ENCODE measurements at places on chromosomes 11 and 22.

GRCh38 chr11:29027436-29027835 lies 919.2 kb downstream of the METTL15 start:
- DNase-seq = no peak

GRCh38 chr11:64564947-64565889 lies 25.8 kb upstream of the SLC22A12 start:
- no peak for DNase-seq

DNA sequence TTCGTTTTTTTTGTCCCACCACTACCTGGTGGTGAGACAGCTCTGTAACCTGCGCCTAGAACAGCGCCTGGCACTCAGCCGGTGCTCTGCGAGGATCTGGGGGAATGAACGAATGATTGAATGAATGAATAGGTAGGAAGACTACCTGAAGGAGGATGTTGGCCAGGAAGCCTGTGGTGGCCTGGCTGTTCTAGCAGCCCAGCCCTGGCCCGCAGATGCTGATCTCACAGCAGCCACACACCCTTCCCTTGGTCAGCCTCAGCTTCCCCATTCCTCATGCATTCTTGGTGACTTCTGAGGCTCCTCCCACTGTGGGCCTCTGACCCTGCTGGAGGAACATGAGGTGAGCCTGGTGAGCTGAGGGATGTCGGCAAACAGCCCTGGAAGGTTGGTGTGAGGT lies 3.7 kb downstream of the TRPM5 start:
- no peak for DNase-seq

GRCh38 chr11:115539844-115540243 lies 35.6 kb upstream of the CADM1 start:
- DNase-seq = no peak

GRCh38 chr11:75078233-75078632 lies 18.4 kb downstream of the OR2AT4 start:
- DNase-seq = no peak

DNA sequence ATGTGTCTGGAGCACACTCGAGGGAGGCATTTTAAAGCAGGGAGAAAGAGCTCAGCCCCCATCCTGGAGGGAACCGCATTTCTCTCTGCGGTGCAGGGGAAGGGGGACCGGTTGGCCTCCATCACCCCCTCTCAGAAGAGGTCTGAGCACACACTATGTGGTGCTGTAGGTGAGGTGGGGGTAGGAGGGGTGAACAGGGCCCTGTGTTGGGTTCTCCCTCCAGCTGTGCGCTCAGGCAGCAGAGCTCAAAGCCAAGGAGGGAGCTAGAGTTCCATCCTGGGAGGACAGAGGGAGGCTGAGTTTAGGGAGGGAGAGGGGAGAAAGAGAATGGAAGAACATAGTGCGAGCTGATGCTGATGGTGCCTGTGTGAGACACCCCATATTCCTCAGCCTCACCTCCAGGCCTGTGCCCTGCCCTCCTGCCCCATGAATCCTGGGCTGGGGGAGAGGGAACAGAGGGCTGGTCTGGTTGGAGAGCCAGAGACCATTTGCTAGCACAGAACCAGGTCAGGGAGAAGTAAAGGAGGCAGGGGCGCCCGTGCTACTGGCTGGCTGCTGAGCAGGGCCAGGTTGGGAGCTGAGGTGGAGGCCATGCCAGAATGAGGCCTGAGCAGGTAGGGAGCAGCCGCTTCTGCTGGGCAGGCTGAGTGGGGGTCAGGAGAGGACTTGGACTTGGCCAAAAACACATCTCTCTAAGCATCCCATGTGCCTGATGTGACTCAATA lies 43.7 kb downstream of the ALX4 start:
- no peak for DNase-seq

- DNase-seq = no peak
Observed at GRCh38 chr11:3220101-3220500, 1.5 kb upstream of the MRGPRG start.

DNA sequence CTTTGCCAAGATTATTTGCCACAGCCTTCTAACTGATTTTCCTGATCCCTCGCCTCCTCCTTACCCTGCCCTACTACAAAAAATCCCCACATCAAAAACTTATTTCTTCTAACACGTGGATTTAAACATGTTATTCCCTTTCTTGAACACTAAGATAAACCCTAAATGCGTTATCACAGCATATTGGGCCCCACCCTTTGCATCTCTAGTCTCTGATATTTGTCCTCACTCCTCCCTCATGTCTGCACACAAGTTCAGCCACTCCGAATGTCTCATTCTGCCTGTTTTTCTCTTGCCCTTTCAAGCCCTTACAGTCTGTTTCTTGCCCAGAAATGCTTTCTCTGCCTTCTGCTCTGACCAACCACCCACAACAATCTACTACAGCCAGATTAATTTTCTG lies 10.6 kb upstream of the ACER3 start:
- no peak for DNase-seq

GRCh38 chr22:30990690-30991089 lies 21.6 kb downstream of the TUG1 start:
- DNase-seq = no peak

GRCh38 chr11:18727479-18728236 lies 1.7 kb upstream of the IGSF22 start:
- peak; percentile 39 for DNase-seq

DNA sequence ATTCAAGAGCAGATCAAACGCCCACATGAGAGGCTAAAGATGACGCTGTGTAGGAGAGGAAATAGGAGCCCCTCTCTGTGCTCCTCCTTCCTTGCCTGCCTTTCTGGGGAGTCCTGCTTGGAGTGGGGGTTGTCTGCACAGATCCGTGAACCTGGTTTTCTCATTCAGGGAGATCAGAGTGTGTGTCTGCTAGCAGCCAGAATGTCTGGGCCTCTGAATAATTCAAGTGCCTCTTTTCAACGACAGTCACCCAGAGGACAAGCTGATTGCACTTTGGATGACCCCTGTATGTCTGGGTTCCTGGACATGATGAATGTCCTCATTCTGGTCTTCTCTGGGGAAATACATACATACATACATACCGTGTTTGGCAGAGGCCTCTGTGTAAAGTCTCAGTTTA lies 592.5 kb upstream of the B3GAT1 start:
- no peak for DNase-seq

DNA sequence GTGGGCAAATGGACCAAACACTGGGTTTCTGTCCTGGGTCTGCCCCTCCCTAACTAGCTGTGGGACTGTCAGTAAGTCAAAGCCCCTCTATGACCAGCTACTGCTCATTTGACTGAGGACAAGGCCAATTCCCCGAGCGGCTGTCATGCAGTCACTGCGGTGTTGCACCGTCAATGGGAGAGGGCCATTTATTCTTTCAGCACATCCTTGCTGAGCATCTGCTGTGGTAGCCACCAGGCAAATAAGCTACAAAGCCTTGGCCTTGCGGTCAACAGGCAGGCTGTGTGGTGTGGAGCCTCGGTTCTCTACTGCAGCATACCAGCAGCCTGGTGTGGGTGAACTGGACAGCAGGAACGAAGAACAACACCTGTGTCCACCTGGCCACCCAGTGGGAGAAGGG lies 25.8 kb upstream of the SERPIND1 start:
- DNase-seq = no peak

GRCh38 chr11:110323786-110324185 lies 27.4 kb upstream of the RDX start:
- no peak for DNase-seq

All from activated CD4-positive, alpha-beta T cell treated with anti-CD3 and anti-CD28 coated beads for 24 hours (primary cell).